Activated CD4-positive, alpha-beta T cell treated with anti-CD3 and anti-CD28 coated beads, Interleukin-2, amount 50 U/mL, for 1 hour (primary cell): ENCODE measurements at places on chromosomes 12 and 14.

- no peak for DNase-seq
Observed at GRCh38 chr14:104428860-104429259, 150.7 kb upstream of the C14orf180 start.

DNA sequence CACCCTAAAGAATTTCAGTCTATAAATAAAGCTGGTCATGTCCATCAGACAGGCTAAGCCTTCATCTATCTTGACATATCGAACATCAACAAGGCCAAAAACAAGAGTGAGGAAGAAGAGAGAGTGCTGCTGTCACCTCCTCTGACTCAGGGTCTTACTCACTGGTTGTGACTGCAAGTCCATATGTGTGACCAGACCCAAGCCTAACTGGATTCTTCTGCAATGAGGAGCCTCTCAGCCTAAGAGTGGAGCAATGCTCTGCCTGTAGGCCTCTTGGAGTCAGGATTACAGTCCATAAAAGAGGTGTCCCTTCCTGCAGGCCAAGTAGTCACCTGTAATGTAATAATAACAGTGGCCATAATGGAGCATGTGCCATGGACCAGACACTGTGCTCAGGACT, 121.2 kb upstream of the SLC35F4 start:
- no peak for DNase-seq

GRCh38 chr12:47736877-47737676, 11.8 kb upstream of the ENDOU start:
- no peak for DNase-seq

DNA sequence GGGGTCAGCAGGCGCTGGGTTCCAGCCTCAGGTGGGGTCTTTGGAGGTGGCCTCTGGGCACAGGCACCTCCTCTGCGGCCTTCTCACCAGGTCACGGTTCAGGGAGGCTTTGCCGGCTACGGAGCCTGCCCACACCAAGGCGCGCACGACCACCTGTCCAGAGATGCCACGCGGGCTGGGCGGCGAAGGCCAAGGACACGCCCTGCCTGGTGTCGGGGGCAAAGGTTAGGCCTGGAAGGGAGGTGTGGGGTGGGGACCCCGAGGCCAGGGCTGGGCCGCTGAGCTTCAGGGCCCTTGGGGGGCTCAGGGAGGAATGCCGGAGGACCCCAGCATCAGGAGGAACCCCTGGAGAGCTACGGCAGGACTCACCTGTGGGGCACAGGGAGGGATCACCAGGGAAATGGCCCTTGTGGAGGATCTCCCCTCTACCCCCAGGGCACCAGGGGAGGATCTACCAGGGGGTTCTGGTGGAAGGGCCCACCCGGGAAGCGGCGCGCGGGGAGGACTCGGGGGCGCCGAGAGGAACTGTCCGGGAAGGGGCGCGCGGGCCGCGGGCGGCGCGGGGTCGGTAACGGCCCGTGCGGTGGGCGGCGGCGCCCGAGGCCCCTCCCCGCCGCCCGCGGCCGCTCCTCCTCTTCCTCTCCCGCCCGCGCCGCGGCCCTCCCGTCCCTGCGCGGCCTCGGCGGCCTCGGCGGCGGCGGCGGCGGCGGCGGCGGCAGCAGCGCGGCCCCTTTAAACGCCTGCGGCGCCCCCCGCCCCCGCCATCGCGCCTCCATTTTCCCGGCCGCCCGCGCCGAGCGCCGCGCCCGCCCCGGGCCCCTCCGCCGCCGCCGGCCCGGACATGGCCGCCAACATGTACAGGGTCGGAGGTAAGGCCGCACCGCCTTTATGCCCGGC, at the start of gene MTA1:
Gene MTA1 (plus strand): TSS at position 633 of the 897 bp plus-strand sequence. CDS start 209 bp downstream, at position 842.
- peak; percentile 40 for DNase-seq

GRCh38 chr14:21902561-21903181, 229.1 kb upstream of the OR4E1 start:
- DNase-seq: peak; percentile 39

GRCh38 chr12:116697716-116698115, 40.2 kb downstream of the SPRING1 start:
- no peak for DNase-seq

DNA sequence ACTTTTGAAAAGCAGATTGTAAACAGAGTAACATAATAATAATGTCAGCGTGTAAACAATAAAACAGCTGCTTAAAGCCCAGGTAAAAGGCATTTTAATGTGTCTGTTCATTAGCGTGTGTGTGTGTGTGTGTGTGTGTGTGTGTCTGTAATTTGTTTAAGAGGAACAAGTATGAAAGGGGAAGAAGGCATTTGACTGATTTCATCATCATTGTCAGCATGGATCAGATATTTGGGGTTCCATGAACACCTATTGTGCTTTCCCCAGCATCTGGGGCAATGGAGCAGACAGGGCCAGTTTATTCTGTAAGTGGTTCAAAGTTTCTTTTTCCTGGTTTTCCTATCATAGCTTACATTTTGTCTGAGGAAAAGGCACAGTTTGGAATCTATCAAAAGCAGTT, 28.9 kb downstream of the SLC25A21 start:
- no peak for DNase-seq

- no peak for DNase-seq
Observed at GRCh38 chr12:132023658-132024057, 73.9 kb downstream of the EP400 start.

DNA sequence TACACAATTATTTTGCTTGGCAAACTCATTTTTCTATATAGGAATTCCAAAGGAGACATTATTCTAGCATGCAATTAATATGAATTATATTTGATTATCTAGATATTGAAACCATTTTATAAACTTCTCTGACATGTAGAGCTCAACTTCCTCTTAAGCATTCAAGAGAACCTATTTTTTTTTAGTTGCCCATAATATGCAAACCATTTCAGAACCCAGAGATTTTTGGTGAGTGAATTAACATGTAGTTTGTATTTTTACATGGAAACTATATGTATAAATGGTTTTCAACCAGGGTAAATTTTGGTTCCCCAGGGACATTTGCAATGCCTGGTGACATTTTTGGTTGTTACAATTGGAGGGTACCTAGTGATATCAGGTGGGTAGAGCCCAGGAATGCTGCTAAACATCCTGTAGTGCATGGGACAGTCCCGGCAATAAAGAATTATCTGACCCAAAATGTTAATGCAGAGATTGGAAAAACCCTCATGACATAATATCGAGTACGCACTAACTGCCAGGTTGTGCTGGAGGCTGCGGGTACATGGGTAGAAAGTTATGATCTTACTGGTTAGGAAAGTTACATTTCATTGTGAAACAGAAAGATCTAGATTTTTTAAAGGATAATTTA, 338.9 kb upstream of the GARIN2 start:
- DNase-seq: no peak

DNA sequence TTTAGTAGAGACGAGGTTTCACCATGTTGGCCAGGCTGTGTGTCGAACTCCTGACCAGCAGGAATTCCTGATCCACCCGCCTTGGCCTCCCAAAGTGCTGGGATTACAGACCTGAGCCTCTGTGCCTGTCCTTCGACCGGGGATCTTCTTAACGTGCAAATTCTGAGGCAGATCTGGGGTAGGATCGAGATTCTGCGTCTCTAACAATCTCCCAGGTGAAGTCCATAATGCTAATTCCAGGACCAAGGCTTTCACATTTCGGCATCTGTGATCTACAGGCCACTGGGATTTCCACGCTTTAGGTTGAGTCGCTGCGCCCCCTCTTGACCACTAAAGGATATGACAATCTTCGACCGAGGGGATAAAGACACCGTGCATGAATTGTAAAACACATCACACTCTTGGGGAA, 24.8 kb downstream of the FOS start:
- DNase-seq: peak; percentile 62

DNA sequence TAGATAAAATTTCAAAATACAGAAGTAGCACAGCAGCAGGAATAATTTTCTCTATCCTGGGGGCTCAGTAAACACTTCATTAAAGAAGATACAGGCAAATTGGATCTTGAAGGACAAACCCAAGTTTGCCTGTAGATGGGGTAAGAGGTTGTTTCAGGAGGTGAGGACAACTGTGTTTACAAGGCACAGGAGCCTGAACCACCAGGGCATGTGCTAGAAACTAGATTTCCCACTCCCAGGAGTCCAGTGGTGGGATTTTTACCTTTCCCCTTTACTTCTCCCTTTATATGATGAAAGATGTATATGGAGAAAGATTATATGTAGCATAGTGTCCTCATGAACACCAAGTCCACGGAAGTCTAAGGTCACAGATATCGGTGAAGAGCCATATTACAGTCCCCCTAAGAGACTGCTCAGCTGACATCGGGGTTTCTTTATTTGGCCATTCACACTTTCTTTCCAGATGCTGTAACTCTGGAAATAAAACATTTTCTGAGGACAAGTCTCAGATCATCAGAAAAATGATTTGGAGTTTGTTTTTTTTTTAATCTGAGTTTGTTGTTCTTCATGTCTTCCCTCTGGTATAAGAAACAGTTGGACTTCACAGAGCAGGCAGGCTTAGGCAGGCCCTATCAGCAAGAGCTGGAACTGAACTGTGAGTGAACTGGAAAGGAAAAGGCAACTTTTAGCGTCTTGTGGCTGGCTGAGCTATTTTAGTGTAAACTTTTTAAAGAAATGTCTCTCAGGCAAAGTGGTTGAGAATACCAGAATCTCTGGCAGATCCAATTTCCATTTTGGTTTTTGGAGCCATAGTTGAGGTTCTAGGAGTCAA, 8.0 kb upstream of the EVL start:
- no peak for DNase-seq

- DNase-seq: no peak
Observed at GRCh38 chr14:94244182-94244581, 48.9 kb downstream of the SERPINA10 start.
